ENCODE measurements at places on chromosomes 3 and 15. TPM values are rescaled to one million over a fixed set of nuclear protein-coding genes. Genes with fewer than 3 reads are reported as not detected.

- no peak for DNase-seq
Observed at GRCh38 chr3:175357758-175358157, 498.6 kb downstream of the NAALADL2 start.

SH3GL3 gene
- 2.3 TPM for total RNA-seq

DNA sequence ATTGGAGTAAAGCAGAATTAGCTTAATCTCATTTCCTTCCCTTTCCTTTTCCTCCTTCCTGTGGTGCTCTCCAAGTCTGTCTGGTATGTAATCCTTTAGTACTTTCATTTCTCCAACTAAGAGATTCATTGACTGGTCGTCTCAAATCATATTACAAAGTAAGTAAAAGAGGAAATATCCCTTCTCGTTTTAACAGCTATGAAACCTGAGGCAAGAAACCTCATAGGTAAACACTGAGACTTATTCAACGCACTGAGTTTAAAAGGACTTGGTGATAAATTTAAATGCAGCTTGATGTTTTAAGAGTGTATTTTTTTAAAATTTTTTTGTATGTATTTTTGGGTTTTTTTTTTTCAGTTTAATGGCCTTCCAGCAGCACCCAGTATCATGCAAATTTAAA is 117.2 kb upstream of the LRRC3B start:
- DNase-seq: no peak

GRCh38 chr3:46400000-46400734 is 6.7 kb downstream of the CCR5AS start:
- DNase-seq: no peak

DNA sequence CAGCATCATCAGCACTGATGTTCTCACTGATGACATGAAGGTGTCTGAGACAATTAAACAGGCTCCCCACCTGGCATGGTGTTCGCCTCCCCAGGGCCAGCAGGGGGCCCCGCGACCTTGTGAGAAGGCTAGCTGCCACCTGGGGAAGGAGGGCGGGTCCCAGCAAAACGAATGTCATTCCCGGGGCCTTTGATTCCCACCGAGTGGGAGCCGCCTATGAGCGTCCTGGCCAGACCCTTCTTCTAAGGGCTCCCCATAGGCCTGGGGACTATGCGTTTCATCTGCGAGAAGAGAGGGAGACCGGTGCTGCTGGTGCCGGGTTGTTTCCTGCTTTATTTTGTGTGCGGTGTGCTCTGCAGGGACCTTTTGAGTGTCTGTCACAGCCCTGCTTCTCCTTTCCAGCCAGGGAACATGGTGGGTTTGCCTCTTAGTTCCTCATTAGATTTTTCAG is 20.5 kb upstream of the MINDY4B start:
- peak; percentile 65 for DNase-seq

SAMMSON gene
- total RNA-seq: not detected

GRCh38 chr15:71596672-71597071 is 213.7 kb upstream of the NR2E3 start:
- DNase-seq: peak; percentile 33

GRCh38 chr3:13963137-13963886 is 83.4 kb upstream of the WNT7A start:
- no peak for DNase-seq

CHRNA3 gene
- total RNA-seq: 0.52 TPM

GRCh38 chr15:75451202-75451673 is 252 bp downstream of the SIN3A start:
- DNase-seq: no peak

DNA sequence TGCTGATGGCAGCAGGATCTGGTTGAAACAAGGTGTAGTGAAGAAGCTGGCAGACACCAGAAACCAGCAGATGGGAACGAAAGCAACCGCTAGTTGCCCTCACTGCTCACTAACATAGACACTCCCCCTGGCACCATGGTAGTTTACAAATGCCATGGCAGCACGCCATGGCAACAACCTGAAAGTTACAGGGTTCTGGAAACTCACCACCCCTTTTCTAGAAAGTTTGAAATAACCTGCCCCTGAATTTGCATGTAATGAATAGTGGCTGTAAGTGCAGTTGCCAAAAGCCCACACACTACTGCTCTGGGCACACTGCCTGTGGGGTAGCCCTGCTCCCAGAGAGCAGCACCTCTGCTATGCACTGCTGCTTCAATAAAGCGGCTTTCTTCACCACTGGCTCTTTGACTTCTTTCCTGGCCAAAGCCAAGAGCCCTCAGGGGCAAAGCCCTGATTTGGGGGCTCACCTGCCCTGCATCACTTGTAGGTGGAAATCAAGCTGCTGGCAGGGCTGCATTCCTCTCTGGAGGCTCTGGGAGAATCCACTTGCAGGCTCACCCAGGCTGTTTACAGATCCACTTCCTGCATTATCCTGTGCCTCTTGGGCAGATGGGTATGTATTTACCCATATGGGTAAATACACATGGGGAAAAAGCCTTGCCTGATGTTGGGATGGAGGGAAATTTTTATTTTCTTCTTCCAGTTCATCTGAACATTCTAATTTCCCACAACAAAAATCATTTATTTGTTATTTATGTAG is 2.0 kb upstream of the GP9 start:
- peak; percentile 82 for DNase-seq

DNA sequence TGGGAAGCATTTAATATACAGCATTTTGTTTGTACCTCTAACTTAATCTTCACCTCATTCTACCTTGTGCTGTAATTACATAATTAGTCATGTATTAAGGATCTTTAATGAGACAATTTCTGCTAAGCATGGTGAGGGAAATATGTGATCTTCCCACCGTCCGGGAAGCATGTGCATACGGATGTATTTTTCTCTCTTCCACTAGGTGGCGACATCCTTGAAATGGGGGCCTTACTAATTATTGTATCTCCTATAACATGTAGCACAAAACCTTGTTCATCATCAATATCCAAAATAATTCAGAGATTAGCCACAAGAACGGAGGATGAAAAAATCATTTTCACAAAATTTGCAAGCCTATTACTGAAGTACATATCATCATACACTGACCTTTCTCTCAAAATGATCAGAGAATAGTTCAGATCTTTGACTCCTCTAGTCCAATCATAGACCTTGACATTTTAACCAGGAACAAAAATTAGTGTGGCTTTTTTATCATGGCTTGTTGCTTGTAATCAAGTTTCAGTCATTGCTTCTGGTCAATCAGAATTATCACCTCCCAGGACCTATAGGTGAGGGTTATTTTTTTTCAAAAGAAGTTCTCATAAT is 148.9 kb upstream of the GBE1 start:
- peak; percentile 23 for DNase-seq

DNA sequence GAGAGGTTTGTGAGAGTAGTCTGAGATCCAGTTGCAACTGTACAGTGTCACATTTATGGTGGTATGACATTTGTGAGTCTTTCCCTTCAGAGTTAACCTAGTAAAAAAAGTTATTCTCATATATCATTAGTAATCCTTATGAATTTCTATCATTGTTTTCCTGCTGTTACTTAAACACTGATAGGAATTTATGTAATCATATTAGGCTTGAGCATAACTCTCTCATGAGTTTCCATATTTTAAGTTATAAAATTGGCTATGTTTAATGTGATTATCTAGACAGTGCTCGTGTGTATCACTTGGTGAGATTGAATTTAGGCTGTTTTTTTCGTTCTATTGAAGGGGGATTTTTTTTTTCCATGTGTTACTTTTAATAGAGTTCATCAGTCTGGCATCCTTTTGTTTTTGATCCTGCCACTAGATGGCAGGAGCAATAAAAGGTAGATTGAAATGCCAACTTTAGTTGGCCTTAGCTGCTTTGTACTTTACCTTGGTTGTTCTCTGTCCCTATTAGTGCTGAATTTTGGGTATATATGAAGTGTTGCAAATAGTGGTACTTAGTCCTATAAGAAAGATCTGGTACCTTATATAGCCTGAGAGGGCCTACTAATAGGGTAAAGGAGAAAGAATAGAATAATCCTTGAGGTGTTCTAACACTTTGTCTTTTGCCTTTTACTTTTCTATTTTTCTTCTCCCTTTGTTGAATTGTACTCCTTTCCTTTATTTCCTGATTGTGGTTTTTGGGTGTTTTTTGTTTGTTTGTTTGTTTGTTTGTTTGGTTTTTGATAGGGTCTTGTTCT is 17.9 kb downstream of the STT3B start:
- peak; percentile 34 for DNase-seq

GRCh38 chr3:66001626-66002025 is 37.1 kb downstream of the MAGI1 start:
- DNase-seq: no peak

DNA sequence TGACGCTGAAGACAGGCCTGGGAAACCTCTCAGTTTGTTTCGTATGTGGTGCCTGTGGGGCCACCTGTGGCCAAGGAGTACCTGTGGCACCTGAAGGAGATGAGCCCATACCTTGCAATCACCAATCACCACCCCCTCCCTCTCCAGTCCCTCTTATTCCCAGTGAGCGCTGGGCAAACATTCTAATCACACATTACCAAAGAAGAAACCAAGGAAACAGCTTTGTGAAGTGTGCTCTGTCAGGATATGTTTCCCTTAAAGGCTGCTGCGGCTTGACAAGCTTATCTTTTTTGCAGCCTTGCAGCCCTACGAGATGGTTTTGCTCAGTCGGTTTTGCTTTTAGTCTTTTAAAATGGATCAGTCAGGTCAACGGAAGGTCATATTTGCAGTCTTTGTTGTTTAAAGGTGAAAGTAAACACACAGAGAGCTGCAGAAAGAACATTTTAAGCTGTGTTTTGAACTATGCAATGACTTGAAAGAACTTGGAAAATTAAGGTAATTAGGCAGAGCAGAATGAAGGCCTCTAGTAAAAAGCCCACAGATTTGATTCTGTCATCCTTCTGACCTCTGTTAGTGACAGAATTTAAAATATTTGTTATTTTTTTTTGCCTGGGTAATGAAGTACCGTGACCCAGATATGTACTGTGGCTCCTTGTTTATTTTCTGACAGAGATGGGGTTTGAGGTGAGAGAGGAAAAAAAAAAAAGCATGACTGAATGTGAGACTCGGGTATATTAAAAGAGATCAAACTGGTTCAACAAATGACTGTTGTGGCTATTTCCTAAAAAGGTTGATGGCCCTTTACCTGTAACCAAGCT is 461.4 kb downstream of the NSUN3 start:
- DNase-seq: peak; percentile 25

GRCh38 chr3:69200384-69201068 is 78.1 kb upstream of the LMOD3 start:
- peak; percentile 77 for DNase-seq

GRCh38 chr3:45212095-45212468 is 14.0 kb downstream of the TMEM158 start:
- no peak for DNase-seq

- no peak for DNase-seq
Observed at GRCh38 chr3:7709376-7710082, 792.1 kb upstream of the LMCD1 start.

GRCh38 chr3:29545615-29546014 is 264.7 kb downstream of the RBMS3 start:
- DNase-seq: no peak

GOLGA8G gene
- not detected for total RNA-seq

PRTG gene
- total RNA-seq: 4.0 TPM

DNA sequence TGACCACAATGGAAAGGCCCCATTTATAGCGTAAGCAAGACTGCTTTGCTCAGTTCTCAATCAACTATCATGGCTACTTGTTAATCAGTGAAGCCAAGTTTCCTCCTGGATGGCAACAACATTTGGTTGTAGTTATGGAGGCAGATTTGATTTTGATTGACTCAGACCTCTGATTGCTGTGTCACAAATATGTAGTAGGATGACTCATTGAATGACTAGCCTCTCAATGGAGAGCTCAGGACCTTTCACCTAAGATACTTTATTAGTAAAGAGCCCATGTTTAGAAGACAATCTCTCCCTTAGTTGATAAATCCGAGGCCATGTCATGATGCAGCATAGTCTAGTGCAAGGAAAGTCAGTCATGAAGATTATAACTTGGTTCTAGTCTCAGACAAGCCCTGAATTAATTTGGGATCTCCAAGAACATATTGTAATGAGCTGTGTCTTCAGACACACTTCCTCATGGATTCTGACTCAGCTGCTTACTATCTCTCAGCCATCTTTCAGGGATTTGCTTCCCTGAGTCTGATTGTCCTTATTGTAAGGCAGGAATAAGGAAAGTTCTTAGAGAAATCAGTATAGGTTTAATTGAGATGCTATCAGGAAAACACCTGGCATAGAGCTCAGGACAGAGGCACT is 397.4 kb upstream of the TMCO5A start:
- DNase-seq: no peak

- DNase-seq: peak; percentile 33
Observed at GRCh38 chr15:45320581-45321205, 57.7 kb downstream of the GATM start.

DNA sequence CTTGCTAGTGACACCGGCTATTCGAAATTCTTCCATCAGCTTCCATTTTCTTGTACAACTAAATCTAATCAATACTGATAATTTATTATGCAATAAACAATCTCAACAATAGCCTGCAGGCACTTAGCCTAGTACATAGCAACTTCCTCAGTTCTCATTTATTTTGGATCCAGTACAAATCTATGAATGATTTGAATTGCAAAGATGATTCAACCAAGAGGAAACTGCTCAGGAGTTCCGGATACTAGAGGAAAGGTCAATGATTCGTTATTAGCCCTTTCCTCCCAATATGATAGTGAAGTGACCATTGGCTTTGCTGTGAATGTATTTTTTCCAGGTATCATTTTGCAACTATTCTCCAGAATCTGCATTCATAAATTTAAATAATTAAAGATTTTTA is 827.0 kb downstream of the CADM2 start:
- DNase-seq: no peak

NR2C2 gene
- total RNA-seq: 16.9 TPM

DNA sequence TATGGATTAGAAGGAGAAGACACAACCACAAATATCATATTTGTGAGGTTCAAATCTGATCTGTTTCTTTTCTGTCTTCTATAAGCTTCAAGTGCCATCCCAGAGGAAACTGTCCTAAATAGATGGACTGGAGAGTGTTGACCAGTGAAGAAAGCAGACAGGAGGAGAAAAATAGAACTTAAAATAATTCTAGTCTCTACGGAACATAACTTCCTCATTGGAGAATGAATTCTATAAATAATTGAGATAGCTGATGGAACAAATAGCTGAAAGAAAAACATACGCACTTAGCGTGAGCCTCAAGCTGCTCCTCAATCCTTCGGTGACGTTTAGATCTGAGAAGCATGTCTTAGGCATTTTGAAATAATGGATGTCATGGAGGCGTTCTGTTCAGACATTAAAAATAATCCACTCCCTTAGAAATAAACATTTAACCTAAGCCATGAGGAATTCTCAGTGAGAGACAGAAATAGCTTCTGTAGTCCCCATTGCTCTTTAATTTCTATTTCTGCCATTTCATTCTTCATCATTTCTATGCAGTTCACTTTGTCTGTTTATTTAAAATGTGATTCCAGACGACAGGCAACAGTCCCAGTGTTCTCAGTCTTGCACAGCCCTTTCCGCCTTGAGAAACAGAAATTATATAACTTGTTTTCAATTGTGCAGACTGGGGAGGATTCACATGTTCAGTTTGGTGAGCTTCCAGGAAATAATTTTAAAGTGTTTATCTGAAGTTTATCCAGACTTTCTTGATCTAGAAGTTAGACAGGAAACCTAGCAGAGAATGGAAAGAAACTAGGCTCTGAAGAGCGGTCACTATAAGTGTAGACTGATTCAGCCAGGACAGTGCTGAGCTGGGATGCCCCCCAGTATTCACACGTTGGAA is 97.3 kb downstream of the NR1D2 start:
- no peak for DNase-seq

- DNase-seq: no peak
Observed at GRCh38 chr15:36831904-36832287, 252.5 kb downstream of the CDIN1 start.
